Right hindlimb (tissue), 1 donor: ENCODE measurements at places on chromosomes 7 and 10.

DNA sequence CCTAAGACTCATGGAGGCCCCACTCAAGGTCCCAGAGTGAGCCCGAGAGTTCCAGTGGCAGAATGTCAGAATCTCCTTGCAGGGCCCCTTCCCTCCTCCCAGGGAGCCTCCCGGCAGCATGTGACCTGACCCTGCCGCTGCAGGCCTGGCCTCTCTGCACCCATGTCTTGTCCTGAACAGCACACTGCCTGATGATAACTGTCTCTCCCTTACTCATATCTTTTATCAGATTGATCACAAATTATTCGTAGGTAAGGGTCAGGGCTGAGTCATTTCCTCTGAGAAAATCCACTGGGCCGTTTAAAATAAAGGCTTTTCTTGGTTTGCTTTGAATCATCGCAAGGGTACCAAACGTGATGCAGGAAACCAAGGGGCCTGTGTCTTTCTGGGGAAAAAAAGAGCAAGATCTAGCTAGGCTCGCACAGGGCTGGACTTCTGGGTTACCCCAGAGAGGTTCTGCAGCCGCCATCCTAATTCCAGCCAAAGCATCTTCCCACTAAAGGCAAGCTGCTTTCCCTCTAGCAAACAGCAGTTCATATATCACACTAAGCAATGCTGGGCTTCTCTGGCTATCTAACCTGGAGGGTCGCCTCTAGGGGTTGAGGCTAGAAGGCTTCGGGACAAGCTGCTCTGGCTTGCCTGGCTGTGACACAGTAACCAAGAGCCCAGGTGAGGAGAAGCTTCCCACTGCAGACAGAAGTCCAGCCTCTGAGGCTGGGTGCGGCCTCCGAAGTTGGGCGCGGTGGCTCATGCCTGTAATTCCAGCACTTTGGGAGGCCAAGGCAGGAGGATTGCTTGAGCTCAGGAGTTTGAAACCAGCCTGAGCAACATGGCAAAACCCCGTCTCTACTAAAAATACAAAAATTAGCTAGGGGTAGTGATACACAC lies 104.9 kb downstream of the SPDYE5 start:
- DNase-seq, result no peak

GRCh38 chr10:59905731-59906416 lies 482 bp downstream of the CCDC6 start:
- DNase-seq, result no peak

GRCh38 chr10:125699562-125700143 lies 16.7 kb upstream of the TEX36 start:
- DNase-seq, result no peak

DNA sequence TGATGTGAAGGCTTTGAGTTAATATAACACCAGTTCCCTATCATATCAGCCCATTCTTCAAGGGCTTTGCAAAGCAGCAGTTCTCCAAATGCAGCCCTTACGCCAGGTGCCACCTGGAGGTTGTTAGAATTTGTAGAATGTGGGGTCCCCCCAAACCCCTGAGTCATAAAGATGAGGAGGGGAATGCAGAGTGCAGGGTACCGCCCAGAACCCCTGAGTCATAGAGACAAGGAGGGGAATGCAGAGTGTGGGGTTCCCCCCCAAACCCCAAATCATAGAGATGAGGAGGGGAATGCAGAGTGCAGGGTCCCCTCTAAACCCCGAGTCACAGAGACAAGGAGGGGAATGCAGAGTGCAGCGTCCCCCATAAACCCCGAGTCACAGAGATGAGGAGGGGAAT lies 605.8 kb downstream of the PTPRN2 start:
- no peak for DNase-seq

GRCh38 chr7:35477609-35478008 lies 217.3 kb downstream of the HERPUD2 start:
- no peak for DNase-seq

DNA sequence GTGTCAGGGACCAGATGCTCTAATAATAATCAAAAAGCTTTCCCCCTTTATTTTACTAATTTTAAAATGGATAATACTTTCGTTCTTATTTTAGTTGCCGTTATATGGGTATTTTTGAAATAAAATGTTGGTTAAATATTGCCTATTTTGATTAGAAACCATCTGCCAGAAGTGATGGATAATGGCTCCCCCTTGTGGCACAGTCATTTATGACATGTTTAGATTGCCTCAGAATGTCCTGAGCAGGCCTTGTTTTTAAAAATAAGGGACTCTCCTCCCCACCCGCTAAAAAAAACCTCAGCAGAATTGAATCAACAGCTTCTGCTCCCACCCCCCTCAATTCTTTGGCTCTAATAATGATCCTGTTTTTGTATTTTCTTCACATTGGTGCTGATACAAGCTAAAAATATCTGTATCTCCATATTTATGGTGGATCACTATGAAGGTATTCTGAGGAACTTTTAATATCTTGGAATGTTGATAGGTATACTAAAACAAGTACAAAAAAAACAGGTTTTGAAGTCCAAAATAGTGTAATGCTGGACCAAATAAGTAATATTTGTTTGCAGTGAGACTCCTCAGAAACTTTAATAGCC lies 38.8 kb downstream of the TMEM60 start:
- DNase-seq, result peak; percentile 50

- no peak for DNase-seq
Observed at GRCh38 chr10:85848756-85849155, 517.8 kb downstream of the GRID1 start.

- DNase-seq, result peak; percentile 62
Observed at GRCh38 chr7:30845426-30846135, 66.1 kb upstream of the AQP1 start.

DNA sequence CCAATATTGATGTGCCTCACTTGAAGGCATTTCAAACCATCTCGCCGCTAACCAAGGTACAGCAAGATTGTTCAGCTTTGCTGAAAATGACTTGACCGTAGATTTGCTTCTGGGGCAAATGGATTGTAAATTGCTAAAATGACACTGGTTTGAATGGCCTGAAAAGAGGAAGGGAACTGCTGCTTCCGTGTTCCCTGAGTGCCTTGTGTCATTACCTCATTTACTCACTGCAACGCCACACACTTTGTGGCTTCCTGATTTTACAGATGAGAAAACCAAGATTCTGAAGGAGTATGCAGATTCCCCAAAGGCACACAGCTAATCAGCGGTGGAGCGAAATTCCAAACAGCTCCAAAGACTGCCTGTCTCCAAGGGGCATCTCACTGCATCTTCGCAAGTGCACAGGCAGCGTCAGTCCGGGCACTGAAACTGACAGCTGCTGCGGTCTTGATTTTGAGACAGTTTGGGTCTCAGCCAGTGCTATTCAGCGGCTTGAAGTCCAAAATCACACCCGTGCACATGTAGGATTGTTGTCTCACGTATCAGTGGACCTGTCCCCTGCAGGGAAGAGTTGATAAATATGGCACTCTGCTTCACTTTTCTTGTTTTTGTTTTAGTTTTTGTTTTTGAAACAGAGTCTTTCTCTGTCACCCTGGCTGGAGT lies 290.9 kb downstream of the DPP6 start:
- DNase-seq, result no peak

GRCh38 chr7:69966766-69967591 lies 368.7 kb downstream of the AUTS2 start:
- DNase-seq, result peak; percentile 62

GRCh38 chr10:79189181-79189580 lies 120.4 kb downstream of the ZMIZ1 start:
- DNase-seq, result no peak

GRCh38 chr10:498760-499435 lies 190.6 kb downstream of the DIP2C start:
- DNase-seq, result peak; percentile 7

- DNase-seq, result peak; percentile 86
Observed at GRCh38 chr10:78953113-78953798, 115.5 kb upstream of the ZMIZ1 start.

DNA sequence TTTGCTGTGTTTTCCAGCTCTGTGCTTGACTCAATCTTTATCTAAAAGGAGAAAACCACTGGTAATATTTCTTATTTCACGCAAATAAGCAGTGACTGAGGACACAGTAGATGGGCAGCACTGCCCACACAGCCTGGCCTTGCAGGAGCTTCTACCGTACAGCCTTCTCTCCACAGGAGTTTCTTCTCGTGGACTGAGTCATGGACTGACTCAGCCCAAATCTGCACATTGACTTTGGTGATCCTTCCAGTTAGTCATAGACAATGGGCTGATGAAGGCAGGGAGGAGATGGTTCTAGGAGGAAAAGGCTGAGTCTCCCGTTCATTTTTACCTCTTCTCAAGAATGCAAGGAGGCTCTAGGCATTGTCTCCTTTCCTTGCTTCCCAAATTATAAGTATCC lies 200.7 kb downstream of the RAPGEF5 start:
- DNase-seq, result no peak

- no peak for DNase-seq
Observed at GRCh38 chr10:86077871-86078638, 288.5 kb downstream of the GRID1 start.

DNA sequence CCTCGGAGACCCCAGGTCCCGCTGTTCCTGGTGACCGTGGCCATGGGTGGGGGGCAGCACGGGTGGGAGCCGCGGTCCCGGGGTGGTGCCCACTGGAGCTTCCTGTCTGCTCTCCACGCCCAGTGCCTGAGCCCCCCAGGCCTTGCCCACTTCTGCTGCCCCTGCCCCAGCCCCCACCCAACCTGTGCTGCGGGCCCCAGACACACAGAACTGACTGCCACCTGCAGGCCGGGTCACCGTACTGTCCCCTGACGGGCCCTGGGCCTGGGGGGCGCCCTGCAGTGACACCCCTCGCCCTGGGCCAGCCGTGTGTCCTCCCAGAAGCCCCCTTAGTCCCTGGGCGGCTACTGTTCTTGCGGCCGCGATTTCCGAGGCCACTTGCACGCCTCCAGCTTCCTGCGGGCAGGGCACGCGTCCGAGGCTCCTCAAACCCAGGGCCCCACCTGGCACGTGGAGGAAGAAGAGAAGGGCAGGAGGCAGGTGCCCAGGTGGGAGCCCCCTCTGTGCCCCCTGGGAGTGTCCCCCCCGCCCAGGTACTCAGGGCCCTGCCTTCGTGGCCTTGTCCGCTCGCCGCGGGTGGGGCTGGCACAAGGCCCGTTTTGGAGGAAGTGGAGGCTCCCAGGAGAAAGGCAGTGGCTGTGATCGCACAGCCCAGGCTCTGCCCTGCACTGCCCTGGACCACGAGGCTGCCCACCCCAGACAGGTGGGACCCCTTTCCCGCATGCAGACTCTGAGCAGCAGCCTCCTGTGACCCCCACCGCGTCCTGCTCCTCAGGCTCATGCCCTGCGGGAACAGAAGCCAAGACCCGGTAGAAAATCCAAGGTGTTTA lies 10.4 kb downstream of the TMEM184A start:
- DNase-seq, result peak; percentile 17

GRCh38 chr10:116104210-116104932 lies 168.6 kb downstream of the GFRA1 start:
- DNase-seq, result no peak

DNA sequence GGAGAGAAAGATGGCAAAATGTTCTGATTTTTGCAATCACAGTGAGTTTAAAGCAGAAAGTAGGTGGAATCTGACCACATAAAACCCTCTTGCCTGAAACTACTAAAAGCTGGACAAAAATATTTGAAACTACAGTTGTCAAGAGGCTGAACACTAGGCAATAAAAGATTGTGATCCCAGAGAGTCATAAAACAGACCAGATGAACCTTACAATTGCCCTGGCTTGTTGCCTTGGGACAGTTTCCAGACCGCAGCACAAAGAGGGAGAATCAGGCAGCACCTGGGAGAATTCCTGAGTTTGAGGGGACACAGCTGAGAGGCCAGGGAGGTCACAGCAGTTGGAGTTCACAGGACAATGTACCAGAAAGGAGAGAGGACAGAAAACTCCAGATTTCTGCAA lies 107.3 kb upstream of the NANOS1 start:
- peak; percentile 30 for DNase-seq

DNA sequence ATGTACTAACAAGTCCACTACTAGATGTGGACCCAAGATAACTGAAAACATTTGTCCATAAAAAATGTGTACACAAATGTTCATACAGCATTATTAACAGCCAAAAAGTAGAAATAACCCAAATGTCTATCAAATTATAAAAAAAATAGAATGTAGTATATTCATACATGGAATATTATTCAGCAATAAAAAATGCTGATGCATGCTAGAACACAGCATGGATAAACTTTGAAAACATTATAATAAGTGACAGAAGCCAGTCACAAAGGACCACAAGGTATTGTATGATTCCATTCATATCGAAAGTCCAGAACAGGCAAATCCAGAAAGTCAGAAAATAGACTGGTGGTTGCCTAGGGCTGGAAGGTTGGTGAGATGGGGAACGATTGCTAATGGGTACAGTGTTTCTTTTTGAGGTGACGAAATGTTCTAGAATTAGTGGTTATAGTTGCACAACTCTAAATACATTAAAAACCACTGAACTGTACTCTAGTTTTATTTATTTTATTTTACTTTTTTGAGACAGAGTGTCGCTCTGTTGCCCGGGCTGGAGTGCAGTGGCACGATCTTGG lies 43.3 kb upstream of the ANLN start:
- no peak for DNase-seq

DNA sequence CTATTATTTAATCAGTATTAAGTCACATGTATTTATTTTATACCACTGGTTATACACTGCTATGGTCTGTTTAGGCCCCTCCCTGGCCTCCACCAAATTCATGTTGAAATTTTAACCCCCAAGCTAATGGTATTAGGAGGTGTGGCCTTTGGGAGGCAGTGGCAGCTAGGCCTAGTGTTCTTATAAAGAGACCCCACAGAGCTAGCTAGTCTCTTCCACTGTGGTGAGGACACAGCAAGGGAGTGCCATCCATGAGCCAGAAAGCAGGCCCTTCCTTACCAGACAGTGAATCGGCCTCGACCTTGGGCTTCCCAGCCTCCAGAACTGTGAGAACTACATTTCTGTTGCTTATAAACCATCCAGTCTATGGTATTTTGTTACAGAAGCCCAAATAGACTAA lies 28.7 kb downstream of the RBM48 start:
- no peak for DNase-seq

GRCh38 chr10:1364151-1364910 lies 308.1 kb downstream of the WDR37 start:
- no peak for DNase-seq

- DNase-seq, result no peak
Observed at GRCh38 chr10:52649511-52649910, 123.1 kb downstream of the MBL2 start.

- DNase-seq, result no peak
Observed at GRCh38 chr10:77062381-77062780, 575.2 kb downstream of the KCNMA1 start.

GRCh38 chr7:97020996-97021746 lies 3.5 kb downstream of the DLX5 start:
- peak; percentile 68 for DNase-seq
